ENCODE measurements at places on chromosomes 5 and 9.

DNA sequence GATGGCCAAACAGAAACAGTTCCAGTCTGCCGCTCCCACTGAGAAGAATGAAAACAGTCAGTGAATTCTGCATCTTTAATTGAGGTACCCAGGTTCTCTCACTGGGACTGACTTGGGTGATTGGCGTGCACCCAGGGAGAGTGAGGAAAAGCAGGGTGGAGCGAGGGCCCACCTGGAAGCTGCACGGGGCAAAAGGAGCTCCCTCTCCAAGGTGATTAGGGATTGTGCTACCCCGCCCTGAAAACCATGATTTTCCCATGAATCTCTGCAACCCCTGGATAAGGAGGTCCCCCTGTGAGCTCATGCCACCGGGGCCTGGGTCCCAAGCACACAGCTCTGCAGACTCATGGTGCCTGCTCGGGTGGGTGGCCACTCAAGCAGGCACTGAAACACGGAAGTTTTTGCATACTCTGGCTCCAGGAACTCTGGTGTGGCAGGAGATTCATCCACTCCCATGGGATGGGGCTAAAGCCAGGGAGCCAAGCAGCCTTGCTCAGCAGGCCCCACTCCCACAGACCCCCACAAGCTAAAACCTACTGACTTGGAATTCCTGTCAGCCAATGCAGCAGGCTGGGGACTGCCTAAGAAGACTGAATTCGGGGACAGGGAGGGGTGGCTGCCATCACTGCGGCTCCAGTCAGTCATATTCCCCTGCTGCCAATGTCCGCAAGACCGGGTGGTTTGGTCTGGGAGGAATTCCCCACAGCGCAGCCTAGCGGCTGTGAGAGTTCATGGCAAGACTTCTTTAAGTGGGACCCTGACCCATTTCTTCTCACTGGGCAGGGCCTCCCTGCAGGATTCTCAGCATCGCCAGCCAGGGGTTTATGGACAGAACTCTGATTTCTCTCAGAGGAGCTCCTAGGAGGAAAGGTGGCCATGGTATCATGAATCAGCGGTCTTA lies 652.2 kb upstream of the RGMB start:
- DNase-seq: no peak

- DNase-seq: no peak
Measured at GRCh38 chr5:65919773-65920172, 6.6 kb upstream of the ERBIN start.

GRCh38 chr5:116522356-116523136 lies 52.1 kb downstream of the SEMA6A start:
- no peak for DNase-seq

- DNase-seq: no peak
Measured at GRCh38 chr5:122494109-122494508, 182.1 kb downstream of the SNCAIP start.

DNA sequence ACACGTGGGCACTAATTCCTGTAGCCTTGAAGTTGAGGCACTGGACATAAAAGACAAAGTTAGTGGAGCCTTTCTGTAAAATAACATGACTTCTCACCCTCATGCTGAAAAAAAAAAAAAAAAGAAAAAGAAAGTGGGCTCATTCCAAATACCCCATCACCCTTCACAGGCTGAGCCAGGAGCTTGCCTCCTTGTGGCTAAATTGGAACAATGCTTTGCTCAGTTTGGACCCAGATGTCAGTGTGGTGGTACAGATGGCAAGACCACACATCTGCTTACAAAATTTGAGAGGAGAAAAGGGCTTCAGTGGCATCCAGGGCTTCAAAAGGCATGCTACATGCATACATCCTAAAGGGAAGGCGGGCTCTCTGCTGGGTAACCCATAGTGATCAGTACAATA lies 342.8 kb downstream of the EBF1 start:
- DNase-seq: no peak
